Gastrocnemius medialis (tissue), 4 donors: ENCODE measurements at places on chromosomes 2 and 18. TPM values are rescaled to one million over a fixed set of nuclear protein-coding genes. Genes with fewer than 3 reads are reported as not detected.

DNA sequence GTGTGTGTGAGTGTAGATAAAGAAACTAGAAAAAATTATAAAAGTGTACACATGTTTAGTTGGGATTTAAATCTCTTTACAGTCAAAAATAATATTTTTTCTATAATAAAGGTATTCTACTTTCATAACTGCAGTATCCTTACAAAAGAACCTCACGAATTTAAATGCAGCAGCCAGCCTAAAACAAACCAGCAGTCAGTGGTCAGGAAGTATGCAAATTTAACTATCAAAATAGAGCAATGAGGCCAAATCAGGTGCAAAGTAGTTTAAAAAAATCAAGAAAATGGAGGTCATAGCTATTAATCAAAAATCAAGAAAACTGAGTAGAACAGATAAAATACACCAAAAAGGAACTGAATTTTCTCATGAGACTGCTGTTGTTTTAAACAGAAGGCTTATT is 407.1 kb downstream of the CDH19 start:
- no peak overlapping the region for H3K4me3 ChIP-seq
- no peaks in the 10 kb centered on the region for H3K27me3 ChIP-seq
- DNase-seq: no peak
- H3K27ac ChIP-seq: no peak overlapping the region
- no peaks in the 10 kb centered on the region for H3K36me3 ChIP-seq

GRCh38 chr2:227462462-227462951 is 9.4 kb upstream of the AGFG1 start:
- H3K36me3 ChIP-seq: no peaks in the 10 kb centered on the region
- no peaks in the 10 kb centered on the region for H3K27me3 ChIP-seq
- no peak overlapping the region for H3K27ac ChIP-seq
- H3K4me3 ChIP-seq: no peak overlapping the region
- H3K4me1 ChIP-seq: no peaks in the 10 kb centered on the region

DNA sequence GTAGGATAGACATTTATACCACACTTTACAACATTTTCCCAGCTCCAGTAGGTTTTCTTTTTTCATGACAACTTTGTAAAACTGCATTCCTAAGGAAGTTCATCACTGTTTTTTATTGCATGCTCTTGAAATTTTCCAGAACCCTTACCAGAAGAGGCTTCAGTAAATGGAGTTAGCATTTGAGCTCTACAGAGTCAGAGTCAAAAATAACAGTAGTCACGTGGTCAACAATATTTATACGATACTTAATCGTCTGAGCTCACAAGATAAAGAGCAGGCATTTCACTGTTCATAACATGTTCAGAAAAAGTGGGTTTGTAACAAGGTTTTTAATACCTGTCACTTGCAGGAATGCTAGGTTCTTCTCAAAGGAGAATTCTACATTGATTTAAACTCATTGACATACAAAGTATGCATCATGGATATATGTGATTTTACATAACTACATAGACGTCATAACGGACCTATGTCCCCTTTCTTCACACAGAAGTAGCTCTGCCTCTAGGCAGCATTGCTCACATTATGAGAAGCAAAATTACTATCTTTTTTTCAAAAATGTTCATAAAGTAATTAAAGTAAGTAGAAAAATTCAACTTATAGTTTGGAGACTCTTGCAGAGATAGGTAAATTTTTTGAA is 187.0 kb upstream of the COL3A1 start:
- H3K4me3 ChIP-seq: no peak overlapping the region
- DNase-seq: no peak
- no peaks in the 10 kb centered on the region for H3K36me3 ChIP-seq
- no peaks in the 10 kb centered on the region for H3K27me3 ChIP-seq

DNA sequence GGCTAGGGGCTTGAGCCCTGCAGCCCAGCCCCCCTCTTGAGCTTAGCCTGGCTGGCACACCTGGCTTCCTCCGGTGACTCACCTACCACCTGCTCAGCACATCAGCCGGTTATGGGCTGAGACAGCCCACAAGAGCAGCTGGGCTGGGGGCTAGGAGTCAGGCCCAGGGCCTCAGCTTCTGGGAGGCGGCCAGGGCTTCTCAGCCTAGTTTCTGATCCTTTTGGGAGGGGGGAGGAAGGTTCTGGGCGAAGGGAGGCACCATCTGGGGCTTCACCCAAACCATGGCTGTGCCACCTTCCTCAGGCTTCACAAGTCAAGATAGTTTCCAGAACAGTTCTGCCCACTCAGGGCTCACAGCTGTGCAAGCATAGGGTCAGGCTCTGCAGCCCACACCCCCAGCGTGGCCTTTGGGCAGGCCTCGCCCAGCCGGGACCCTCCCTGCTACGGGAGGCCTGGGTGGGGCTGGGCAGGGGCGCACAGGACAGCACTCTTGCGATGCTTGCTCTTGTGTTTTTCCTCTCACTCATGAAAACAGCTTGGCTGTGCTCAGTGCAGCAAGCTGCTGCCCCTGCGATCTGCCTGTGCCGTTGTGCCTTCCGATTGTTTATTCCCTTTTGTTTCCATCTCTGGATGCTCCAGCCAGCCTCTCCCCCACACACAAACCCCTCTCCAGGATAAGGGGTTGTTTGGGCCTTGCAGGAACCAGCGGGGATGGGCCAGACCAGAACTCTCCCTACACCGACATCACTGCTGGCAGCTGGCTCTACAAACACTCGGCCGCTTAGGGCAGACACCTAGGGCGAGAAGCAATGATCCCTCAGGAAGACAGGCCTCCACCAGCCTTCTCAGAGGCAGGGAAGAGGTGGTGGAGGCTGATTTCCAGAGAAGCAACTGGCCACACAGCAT is 26.1 kb upstream of the SEMA4C start:
- H3K4me3 ChIP-seq: no peak overlapping the region
- H3K27me3 ChIP-seq: no peaks in the 10 kb centered on the region
- H3K4me1 ChIP-seq: peaks cover 40% of the 10 kb centered on the region
- no peak for DNase-seq

GRCh38 chr2:8361930-8362329 is 319.9 kb upstream of the ID2 start:
- DNase-seq: no peak
- H3K36me3 ChIP-seq: no peaks in the 10 kb centered on the region
- H3K27ac ChIP-seq: no peak overlapping the region
- H3K4me1 ChIP-seq: no peaks in the 10 kb centered on the region
- no peak overlapping the region for H3K4me3 ChIP-seq

- H3K4me3 ChIP-seq: no peak overlapping the region
- DNase-seq: no peak
- no peaks in the 10 kb centered on the region for H3K4me1 ChIP-seq
- no peak overlapping the region for H3K27ac ChIP-seq
- H3K27me3 ChIP-seq: no peaks in the 10 kb centered on the region
Measured at GRCh38 chr18:68757126-68757525, 40.8 kb upstream of the CCDC102B start.

DNA sequence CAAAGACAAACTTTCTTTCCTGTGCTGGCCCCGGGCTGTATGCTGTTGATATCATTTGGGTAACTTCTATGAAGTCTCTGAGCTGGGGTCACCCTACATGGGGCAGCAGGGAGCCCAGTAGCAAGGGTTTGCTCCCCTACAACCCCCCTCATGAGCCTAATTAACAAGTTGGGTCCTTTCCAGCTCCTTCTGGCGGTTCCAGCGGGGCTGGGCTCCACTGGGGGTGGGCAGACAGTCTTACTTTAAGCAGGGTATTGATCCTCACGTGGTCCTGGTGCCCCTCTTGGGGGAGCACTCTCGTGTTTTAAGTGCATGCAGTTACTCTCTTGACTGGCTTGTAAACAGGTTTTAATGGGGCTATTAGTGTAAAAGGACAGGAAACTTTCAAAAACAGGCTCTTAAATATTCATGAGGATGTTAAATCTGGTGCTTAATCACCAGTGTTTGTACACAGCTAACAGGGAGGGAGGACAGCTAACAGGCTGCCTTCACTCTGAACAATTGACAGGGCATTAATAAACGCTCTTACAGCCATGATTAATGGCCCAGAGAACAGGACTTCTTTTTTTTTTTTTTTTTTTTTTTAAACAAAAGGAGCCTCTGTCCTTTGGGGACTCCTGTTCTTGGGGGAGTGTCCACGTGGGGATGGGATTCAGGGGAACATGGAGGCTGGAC is 36.6 kb upstream of the SKOR2 start:
- no peak overlapping the region for H3K27ac ChIP-seq
- no peak for DNase-seq
- no peaks in the 10 kb centered on the region for H3K36me3 ChIP-seq
- H3K4me1 ChIP-seq: no peaks in the 10 kb centered on the region
- H3K4me3 ChIP-seq: no peak overlapping the region

GRCh38 chr18:58844871-58845270 is 19.8 kb upstream of the ZNF532 start:
- no peaks in the 10 kb centered on the region for H3K27me3 ChIP-seq
- H3K4me3 ChIP-seq: no peak overlapping the region
- no peak for DNase-seq
- H3K4me1 ChIP-seq: peaks cover 9% of the 10 kb centered on the region
- H3K27ac ChIP-seq: peak overlapping the region; percentile 84

DNA sequence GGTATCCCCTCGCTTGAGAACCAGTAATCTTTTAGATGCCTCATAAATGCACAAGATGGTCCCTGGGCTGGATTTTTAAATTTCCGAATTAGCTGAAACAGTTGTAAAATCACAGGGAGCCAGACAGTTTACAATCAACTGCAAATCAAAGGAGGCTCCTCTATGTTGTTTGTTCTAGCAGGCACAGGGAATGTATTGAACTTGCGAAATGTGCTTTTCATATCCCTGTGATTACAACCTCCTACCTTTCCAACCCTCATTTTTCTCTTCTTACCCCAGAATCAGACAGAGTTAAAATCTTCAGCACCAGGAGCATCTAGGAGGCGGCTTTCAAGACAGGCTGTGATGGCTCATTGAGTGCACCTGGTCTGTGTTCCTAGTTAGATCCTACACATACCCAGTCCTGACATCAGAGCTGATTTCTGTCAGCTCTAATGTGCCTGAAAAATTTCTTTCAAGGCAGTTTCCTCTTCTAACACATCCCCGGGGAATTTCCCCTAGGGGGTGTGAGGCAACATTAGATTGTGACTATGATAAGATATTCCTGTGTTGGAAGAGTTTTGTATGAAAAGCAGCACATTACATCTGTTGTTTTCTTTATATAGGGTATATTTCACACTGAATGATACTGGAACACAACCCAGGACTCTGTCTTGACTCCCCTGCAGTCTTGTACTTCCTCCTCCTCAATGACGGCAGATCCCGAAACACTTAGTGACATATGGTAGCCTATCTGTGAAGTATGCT is 17.9 kb upstream of the CAVIN2 start:
- no peaks in the 10 kb centered on the region for H3K36me3 ChIP-seq
- DNase-seq: no peak
- H3K4me1 ChIP-seq: peaks cover 28% of the 10 kb centered on the region
- H3K27me3 ChIP-seq: no peaks in the 10 kb centered on the region
- peak overlapping the region; percentile 23 for H3K27ac ChIP-seq
- no peak overlapping the region for H3K4me3 ChIP-seq

DNA sequence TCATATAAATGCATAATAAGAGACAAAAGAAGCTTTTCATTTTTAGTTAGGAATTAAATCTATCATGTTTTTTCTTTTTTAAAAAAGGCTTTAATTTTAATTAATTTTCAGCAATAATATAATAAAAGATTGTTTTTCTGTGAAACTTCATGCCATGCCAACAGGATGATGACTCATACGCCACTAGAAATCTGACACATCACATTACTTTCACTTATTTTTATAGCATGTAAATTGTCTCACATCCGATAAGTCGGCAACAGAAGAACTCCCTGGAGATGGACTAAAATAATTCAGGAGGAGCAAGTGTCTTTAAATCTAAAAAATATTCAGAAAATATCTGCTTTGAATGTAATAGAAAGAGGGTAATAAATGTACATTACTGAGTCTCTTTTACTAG is 1024.2 kb upstream of the ACVR2A start:
- no peaks in the 10 kb centered on the region for H3K36me3 ChIP-seq
- H3K4me3 ChIP-seq: no peak overlapping the region
- H3K4me1 ChIP-seq: peaks cover 8% of the 10 kb centered on the region
- no peak for DNase-seq

DNA sequence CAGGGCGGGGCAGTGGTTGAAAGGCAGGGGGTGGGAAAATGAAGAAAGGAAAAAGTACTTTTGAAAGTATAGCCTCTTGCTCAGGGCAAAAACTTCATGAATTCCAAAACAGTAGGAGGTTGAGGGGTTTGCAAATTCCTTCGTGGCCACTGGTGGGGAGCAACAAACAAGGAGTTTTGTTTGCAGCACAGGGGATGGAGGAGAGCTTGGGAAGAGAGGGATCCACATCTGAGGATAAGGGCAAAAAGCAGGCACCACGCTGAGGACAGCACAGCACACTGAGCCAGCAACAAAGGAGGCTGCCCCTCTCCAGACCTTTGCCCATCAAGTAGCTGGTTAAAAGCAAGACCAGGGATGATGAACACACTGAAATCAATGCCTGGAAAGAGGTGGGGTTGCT is 148.9 kb downstream of the TCF4 start:
- no peaks in the 10 kb centered on the region for H3K27me3 ChIP-seq
- H3K27ac ChIP-seq: no peak overlapping the region
- H3K4me3 ChIP-seq: no peak overlapping the region
- H3K4me1 ChIP-seq: peaks cover 39% of the 10 kb centered on the region
- H3K36me3 ChIP-seq: no peaks in the 10 kb centered on the region

DNA sequence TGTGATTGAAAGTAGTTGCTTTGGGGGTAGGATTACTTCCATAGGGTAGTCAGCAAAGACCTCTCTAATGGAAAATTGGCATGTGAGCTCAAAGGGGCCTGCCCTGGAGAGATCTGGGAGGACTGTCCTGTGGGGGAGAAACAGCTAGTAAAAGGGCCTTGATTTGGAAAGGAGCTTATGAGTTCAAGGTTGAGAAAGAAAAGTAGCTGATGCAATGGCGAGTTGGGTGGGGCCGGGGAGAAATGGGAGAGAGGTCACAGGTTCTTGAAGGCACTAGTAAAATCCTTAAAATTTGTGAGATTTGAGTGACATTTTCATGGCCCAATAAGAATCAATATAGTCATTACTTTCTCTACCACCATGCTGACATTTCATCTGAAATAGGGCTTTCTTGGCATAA is 82.0 kb upstream of the CCDC195 start:
- no peaks in the 10 kb centered on the region for H3K4me1 ChIP-seq
- no peak overlapping the region for H3K27ac ChIP-seq
- DNase-seq: no peak
- no peaks in the 10 kb centered on the region for H3K36me3 ChIP-seq
- H3K27me3 ChIP-seq: no peaks in the 10 kb centered on the region

GRCh38 chr2:239692362-239692851 is 291.6 kb upstream of the HDAC4 start:
- H3K4me1 ChIP-seq: peaks cover 33% of the 10 kb centered on the region
- no peaks in the 10 kb centered on the region for H3K27me3 ChIP-seq
- H3K36me3 ChIP-seq: no peaks in the 10 kb centered on the region
- DNase-seq: peak; percentile 92
- no peak overlapping the region for H3K4me3 ChIP-seq

DSG4 gene
- total RNA-seq: not detected

HOXD10 gene
- not detected for total RNA-seq

FBLN7 gene
- total RNA-seq: 3.3 TPM

MYO7B gene
- total RNA-seq: not detected

GNAL gene
- total RNA-seq: 4.4 TPM

GTF2A1L gene
- total RNA-seq: not detected

CABYR gene
- total RNA-seq: 0.33 TPM

ALPP gene
- not detected for total RNA-seq

NEUROD1 gene
- total RNA-seq: not detected

PLEK gene
- 0.68 TPM for total RNA-seq

KCNIP3 gene
- total RNA-seq: 0.71 TPM

NTSR2 gene
- not detected for total RNA-seq
